ENCODE measurements at places on chromosomes 2 and 18.

DNA sequence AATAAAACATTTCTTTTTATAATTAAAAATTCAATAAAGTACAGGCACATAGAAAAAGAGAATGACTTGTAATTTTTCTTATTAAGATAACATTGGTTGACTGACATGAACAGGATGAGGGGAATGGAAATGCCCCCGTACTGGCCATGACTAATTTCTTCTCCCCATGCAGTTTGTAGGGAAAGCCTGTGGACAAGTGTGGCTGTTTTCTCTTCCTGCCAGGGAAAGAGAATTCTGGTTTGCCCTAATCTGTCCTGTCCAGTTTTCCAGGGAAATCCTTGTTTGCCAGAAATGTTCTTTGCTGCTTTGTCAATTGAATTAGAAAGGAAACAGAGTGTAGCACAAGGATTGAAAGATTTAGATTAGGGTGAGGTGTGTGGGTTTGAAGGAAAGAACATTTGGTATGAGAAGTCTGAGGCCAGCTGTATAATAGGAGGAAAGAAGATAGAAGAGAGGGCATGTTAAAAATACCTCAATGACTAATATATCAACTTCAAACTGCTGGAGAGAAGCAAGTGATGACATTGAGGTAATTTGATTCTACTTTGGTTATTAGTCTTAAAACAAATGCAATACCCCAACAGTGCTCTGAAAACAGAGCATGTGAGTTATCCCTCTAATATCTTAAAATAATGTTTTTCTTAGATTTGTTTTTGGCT lies 593.9 kb upstream of the ZNF804A start:
- peak; percentile 36 for DNase-seq

DNA sequence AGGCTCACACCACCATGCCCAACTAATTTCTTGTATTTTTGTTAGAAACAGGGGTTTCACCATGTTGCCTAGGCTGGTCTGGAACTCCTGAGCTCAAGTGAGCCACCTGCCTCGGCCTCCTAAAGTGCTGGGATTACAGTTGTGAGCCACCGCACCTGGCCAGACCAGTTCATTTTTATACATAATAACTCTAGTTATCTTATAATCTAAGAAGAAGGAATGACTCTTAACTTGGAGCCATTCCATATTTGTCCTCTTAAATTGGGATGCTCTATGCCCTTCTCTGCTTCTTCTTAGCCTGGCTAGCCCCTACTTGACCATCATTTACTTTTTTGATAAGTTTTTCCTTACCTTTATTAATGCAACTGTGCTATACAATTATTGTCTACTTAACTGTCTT lies 2.9 kb downstream of the RBM44 start:
- DNase-seq: no peak

GRCh38 chr2:191302459-191303139 lies 57.4 kb downstream of the MYO1B start:
- DNase-seq: no peak

DNA sequence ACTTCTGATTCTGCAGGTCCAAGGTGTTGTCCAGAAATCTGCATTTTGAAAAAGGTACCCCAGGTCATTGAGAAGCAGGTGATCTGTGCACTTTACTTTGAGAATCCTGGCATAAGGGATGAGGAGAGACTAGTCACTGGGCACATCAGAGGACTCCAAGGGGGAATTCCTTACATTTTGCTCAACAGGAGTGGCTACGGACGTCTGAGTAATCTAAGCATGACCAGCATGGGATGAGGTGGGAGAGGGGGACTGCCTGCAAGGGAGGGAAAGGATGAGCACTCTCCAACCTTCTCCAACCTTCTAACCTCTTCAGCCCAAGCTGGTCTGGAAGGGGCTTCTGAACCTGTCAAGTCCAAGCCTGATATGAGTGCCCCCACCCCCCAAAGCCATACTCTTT lies 55.5 kb downstream of the MARCHF4 start:
- DNase-seq: no peak
